NCI-H526 treated with DMSO at 0.1 percent for 48 hours (cell line): ENCODE measurements at places on chromosomes 5 and 9.
A peak's percentile ranks its signal among the peaks of the same experiment; 100 is the strongest.

- DNase-seq = no peak
These were observed 4.9 kb downstream of the SH3GLB2 start for GRCh38 chr9:129023036-129023907.

DNA sequence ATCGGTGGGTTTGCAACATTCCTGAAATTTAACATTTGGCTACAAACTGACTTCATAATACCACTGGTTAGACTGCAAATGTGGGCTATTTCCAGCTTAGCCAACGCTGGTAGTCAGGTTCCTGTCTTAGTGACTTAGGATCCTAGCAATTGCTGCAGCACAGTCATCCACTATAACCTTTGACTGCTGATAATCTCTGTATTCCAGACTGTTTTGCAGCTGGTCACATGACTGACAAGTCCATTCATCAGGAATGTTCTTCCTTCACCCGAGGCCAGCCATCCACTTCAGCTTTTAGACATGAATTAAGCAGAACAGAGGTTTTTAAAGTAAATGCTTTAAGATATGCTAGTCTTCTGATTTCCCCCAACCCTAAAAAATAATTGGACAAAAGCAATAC is 425.9 kb upstream of the MPDZ start:
- DNase-seq = no peak

DNA sequence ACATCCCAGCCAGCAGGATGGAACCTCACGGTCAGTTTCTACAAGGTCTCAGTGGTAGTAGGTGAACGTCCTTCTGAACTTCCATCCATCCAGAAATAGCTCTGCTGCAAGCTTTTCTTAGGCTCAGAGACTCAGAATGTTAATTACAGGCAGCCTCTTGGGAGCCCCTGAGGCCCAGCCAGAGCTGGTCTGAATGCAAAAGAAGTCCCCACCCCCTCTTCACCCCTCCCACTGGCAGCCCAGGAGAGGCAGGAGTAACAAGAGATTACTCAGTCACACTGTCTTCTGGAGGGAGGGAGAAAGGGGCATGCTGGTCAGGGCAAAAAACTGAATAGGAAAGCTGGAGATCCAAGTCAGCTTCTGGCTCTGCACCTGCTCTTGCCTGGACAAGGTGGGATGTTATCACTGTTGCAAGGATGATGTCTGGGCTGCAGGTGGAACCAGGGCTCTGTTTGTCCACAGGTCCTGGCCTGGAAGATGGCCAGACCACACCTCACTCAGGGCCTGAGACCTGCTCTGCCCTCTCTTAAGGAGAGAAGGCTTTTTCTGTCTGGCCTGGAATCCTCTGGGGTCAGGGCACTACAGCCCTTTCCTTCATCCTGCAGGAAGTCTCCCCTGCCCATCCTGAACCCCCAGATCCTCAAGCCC is 9.1 kb downstream of the ENHO start:
- peak; percentile 72 for DNase-seq

GRCh38 chr9:70083429-70083828 is 39.8 kb downstream of the MAMDC2 start:
- no peak for DNase-seq

DNA sequence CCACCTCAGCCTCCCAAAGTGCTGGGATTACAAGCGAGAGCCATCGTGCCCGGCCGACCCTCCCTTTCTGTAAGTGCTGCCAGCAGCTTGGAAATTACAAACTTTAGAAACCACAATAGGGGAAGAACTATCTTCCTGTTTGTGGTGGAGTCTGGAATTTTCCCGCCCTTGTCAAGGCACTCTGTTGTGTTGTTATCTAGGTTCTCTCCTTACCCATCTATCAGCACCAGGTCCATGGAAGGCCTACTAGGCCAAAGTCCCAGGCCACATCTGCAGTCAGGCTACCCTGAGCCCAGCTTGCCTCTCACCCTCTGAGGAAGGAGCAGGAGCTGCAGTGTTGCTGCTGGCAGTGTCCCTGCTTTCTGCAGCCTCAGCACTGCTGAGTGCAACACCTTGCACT is 214.9 kb downstream of the MCTP1 start:
- DNase-seq = no peak

GRCh38 chr9:74173284-74173683 is 323.9 kb upstream of the RORB start:
- DNase-seq = no peak

DNA sequence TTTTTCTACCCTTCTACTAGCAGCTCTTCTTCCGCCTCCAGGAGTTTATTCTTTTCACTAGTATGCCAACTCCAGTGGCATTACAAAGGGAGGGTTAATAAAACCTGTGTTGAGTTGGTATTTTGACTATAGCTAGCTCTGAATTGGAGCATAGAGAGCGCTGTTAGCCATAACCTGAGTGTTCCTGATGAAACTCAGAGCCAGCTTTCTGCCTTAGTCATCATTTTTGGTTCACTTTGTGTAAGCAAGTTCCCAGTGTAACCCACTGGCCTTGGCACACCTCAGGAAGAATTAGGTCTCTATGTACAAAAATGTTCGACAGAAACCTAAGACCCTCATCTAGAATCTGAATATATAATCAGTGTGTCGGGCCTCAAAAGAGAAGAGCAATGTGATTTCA is 238.9 kb downstream of the NR3C1 start:
- no peak for DNase-seq

- no peak for DNase-seq
These were observed 185.1 kb downstream of the ADAMTSL1 start for GRCh38 chr9:18658804-18659705.

GRCh38 chr9:76510041-76510440 is 51.1 kb downstream of the GCNT1 start:
- DNase-seq = no peak

DNA sequence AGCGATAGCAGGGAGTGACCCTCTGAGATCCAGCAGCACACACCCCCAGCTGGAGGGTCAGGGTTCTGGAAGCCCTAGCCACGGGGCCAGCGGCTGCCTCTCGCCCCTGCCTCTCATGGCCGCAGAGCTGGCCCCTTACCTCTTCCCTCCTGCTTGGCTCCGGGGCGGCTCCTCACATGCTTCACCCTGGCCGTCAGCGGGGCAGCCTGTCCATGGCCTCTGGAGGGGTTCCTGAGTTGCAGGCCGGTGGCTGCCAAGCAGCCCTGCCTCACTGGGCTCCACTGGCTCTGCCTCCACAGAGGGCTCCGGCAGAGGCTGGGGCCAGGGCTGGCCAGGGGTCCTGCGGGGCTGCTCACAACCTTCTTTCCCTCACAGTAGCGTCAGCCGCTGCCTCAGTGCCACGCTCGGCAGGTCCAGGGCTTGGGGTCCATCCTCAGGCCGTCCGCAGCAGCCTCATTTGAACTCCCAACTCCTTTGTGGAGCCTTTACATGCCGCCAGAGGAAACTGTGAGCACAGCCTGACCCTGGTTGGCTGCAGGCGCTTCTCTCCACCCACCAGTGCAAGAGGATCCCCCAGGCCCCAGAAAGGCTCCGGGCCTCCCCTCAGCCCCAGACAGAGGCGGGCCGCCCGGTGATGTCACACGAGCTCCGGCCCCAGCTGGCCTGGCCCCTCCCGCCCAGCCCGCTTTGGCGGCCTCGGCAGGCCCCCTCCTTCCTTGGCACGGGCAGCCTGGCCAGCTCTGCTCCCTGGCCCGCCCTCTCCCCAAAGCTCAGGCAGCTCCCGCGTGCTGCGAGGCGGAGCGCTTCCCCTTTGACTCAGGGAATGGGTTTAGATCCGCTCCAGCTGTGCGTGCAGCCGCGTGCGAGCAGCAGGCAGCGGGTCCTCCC is at the start of gene ANGPTL2:
Gene ANGPTL2 (minus strand): TSS at position 460 of the 888 bp plus-strand sequence. CDS start 13,904 bp downstream, outside the sequence.
- peak; percentile 9 for DNase-seq

- DNase-seq = no peak
These were observed 31.1 kb upstream of the CETN3 start for GRCh38 chr5:90440644-90441043.

DNA sequence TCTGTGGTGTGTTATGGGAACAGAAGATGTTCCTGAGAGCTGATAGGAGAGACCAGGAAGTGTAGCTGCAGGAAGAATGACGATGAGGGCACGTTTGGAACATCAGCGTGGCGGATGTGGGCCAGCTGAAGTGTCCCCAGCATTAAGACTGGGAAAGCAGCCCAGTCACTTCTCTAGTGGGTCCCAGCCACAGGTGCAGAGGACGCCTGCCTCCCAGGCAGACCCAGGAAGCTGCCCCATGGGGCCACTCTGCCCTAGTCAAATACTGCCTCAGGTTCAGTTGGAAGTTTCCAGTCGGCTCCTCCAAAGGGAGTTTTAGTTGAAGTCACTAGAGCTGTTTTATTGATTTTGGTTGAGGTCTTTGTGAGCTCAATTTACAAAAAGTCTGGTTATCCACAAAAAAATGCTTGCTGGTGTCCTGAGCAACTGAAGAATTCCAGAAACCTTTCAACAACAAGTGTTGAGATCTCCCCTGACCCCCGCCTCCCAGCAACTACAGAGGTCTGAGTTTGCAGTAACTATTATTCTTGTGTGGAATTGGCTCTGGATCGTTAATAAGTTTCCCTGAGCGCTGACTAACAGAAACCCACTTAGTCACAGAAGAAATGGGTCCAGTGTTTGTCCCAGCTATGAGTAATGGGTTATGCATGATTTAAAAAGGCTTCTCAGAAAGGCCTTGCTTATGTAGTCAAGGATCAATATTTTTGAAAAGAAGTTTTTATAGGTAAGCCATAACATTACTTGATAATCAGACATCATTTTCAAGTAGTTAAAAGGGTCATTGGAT is 294.1 kb downstream of the FANCC start:
- peak; percentile 54 for DNase-seq

DNA sequence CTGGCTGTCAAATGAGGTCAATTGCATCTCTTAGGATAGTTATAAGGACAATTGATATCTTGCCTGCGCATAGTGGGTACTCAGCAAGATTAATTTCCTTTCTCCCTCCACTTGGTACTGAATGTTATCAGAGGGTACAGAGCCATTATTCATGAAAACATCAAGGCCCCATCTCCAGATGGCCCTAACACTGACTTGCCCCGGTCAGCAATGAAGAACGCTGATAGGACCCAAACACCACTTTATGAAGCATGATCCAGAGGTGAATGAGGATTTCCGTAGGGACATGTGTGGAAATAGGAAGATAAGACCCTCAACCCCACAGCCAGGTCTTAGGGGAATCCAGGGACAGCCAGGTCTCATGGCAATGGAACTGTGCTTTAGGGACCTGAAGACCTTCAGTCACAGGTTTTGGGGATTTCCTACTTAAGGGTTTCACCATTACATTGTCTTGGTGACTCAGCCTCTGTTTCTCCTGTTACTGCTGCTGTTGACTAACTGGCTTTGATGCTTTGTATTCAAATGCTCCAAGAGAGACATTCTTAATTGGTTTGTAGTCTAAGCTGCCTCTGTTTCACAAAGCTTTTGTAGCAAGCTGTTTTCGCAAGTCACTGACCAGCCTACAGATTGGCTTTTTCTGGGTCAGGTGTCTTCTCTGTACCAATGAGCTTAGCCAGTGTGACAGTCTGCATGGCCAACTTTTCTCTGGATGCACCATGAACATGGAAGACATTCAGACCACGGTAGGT is 35.3 kb upstream of the IQGAP2 start:
- DNase-seq = no peak

GRCh38 chr5:147754372-147755122 is 28.0 kb downstream of the JAKMIP2 start:
- DNase-seq = no peak

GRCh38 chr5:159619826-159620225 is 289.5 kb upstream of the IL12B start:
- DNase-seq = no peak

DNA sequence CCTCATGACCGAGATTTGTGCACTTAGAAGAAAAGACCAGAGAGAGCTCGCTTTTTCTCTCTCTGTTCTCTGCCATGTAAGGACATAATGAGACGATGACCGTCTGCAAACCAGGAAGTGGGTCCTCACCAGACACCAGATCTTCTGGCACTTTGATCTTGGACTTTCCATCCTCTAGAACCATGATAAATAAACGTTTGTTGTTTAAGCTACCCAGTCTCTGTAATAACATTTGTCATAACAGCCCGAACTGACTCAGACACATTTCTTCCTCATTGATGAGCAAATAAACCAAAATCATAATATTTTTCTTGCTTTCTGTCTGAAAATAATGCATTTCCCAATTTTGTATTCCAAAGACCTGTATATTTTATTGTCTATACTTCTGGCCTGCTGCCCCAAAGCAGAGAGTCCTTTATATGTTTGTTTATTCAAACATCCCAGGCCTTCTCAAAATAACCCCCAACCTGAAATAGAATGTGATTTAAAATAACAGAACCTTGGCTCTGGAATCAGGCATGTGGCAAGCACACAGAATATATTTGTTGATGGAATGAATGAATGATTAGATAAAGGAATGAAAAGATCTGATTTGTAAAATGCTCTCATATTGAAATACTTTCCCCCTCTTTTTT is 396.5 kb downstream of the ADGRV1 start:
- DNase-seq = no peak

- no peak for DNase-seq
These were observed 11.0 kb downstream of the SPARC start for GRCh38 chr5:151675611-151676313.

DNA sequence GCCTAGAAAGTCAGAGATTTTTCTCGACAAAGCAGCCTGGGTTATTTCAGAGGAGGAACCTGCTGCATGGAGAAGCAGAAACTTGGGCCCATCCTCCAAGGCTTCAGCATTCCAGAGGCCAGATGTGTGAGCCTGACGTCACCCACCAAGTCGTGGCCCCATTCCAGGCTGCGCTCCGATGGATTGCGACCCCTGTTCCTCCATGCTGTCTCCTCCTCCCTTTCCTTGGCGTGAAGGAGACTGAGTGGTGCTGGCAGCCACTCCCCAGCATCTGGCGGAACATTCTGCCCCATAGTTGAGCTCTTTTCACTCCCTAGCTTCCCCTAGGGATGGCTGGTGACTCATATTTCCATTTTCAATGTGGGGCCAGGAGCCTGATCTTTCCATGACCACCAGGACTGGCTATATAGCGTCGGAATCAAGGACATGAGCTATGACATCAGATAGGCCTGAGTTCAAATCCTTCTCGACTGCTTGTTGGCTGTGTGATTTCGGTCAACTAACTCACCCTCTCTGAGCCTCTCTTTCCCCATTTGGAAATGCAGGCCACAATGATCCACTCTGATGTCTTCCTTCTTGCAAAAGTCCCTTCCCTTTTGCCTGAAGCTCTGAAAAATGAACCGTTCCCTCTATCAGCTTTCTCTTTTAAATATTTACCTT is 24.5 kb upstream of the DUSP1 start:
- DNase-seq = no peak

DNA sequence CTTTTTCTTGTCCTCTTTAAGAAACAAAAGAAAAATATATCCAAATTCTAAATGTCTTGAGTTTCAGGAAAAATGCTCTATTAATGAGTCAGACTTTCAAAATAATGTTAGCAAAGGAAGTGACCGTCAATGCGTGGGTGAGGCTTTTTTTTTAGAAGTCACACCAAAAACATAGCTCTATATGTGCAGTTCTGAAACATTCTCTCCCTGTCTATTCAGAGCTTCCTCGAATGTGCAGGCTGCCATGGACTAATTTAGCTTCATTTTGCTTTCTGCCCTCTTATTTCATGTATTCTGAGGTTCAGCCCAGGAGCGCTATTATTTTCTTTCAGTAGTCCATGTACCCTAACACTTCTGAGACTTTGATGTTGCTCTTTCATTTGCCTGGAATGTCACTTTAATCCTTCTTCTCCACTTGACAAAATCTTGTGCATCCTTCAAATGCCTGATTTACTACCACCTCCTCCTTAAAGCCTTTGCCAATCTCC is 72.5 kb upstream of the RASA1 start:
- DNase-seq = no peak
